Activated CD8-positive, alpha-beta T cell treated with anti-CD3 and anti-CD28 coated beads, Interleukin-2, amount 10 ng/mL, durations not matched to agents 7 days and 5 days (primary cell): ENCODE measurements at places on chromosomes 13 and 19.

DNA sequence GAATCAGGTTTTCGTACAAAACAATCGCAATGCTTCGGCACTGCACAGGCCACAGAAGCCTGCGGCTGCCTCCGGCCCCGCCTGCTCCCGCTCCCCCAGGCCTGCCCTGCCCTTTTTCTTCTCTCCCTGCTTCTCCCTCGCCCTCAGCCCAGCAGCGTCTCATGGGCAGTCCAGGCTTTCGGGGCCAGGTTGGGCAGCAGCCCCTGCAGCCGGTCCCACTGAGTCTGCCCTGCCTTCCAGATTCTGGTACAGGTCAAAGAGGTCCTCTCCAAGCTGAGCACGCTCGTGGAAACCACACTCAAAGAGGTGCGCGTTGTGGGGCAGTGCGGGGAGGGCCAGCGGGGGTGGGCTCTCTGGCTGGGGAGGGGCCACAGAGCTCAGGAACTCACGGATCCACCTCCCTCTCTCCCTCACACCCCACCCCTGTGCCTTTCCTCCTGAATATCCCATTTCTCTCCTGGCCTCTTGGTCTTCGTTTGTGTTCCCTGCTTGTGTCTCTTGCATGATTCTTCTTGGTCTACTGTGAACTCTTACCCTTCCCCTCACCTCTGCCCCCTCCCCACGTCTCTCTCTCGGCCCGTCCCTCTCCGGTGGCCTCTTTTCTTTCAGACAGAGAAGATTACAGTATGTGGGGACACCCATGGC lies 30.1 kb downstream of the CCDC8 start:
- no peak for DNase-seq

DNA sequence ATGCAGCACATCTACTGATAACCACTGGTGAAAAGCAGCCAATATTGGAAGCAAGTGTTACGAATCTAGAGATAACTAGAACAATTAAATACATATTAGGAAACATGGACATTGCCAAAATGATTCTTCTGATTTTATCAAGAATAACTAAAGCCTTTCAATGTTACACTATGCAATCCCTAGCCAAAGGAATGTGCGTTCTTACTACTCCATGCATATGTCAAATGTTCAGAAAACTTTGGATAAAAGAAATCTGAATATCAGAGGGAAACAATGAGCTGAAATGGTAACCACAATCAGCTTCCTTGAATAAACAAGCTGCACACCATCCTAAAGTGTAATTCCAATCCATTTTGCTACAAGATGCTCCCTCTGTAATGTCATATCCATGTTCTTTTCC lies 951 bp upstream of the POSTN start:
- DNase-seq: no peak

GRCh38 chr13:44120849-44121755 lies 241.4 kb downstream of the LACC1 start:
- no peak for DNase-seq

DNA sequence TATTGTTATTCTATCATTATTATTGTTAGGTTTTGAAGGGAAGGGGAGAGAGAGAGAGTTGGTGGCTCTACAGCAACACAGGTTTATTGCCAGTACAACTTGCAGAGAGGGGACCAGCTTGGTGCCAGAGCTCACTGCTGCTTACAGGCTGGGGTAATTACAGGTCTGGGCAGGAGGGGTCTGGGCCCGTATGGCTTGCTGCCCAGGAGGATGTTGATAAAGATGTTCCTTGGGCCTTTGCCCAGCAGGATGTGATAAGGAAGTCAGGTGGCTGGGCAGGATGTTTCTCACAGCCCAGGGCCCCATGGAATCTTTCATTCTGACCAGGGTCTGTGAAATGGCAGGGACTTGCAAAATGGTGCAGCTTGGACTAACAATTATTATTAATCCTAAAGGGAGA lies 64.2 kb upstream of the ZNF599 start:
- DNase-seq: no peak

GRCh38 chr19:3054972-3055740 lies 7.1 kb downstream of the TLE5 start:
- no peak for DNase-seq
